Glutamatergic neuron (in vitro differentiated cells): ENCODE measurements at places on chromosomes 1 and 21.

GRCh38 chr1:14704846-14705245 lies 106.4 kb downstream of the KAZN start:
- DNase-seq, result no peak

GRCh38 chr1:116133696-116134475 lies 22.7 kb downstream of the MAB21L3 start:
- no peak for DNase-seq

DNA sequence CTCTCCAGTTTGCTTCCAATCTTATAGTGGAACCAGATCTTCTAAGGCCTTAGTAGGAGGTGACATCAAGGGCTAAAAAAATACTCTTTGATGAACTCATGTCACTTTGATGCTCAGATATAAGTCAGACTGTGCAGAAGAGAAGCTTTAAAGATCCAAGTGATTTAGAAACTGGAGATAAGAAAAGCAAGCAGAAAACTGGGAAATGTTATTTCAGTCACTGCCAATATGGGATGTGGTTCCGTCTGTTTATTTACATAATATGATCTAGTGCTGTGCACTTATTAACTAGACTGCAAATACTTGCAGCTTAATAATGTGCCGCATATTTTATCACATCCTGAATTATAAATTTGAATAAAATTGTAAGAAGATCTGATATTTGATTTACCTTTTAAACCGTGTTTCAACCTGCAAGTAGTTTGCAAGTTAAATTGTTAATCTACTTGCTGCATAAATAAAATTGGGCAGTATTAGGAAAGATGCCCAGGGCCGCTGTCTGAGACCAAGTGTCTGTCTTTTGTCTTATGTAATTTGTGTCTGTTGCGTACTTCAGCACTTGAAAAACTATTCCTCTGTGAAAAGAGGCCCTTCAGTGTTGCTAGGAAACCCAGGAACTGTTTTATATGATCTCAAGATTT lies 29.6 kb downstream of the CXADR start:
- DNase-seq, result no peak

GRCh38 chr1:193431265-193431977 lies 245.0 kb upstream of the B3GALT2 start:
- no peak for DNase-seq

- no peak for DNase-seq
These were observed 60.1 kb downstream of the KCNK1 start for GRCh38 chr1:233673947-233674431.

DNA sequence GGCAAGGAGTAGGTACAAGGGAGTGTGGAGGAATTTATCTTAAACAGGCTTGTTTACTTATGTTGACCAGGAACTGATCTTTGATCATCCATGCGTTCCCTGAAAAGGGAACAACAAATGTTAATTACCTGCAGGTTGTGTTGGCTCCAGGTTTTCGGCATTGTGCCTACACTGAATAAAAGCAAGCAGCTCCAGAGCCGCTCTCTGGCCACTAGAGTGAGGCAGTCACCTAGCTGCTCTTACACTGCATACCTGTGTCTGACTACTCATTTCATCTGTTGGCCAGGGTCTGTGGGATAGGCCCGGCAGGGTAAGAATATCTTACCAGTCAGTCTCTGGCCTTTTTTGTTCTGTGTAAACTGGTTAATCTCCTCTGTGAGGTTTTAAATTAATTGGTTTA lies 183.6 kb downstream of the HFM1 start:
- no peak for DNase-seq

DNA sequence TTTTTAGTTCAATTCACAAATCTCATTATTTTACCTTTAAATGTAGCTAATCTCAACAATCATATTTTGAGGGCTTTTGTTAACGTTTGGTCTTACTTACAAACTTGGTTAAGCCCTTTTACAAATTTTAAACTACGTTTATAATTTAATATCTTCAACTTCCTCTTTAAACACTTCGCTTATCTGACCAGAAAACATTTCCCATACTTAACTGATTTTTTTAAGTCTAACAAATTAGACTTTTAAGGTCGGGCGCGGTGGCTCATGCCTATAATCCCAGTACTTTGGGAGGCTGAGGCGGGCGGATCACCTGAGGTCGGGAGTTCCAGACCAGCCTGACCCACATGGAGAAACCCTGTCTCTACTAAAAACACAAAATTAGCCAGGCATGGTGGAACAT lies 300.9 kb downstream of the LMX1A start:
- DNase-seq, result no peak

DNA sequence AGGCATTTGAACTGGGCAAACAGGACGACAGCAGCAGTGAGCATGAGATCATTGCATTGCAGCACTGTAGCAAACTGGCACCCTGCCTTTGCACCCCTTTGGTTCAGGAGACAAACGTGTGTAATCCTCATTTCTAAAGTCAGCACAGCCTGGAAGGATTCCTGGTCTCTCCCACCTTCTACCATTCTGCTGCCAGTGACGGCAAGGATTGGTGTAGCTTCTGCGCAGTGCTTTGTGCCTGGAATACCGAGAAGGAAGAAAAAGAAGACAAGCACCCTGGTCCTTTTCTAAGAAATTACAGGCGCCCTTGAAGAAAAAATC lies 805.3 kb downstream of the USP25 start:
- no peak for DNase-seq

GRCh38 chr21:46606427-46606813 lies 1.5 kb upstream of the S100B start:
- no peak for DNase-seq

DNA sequence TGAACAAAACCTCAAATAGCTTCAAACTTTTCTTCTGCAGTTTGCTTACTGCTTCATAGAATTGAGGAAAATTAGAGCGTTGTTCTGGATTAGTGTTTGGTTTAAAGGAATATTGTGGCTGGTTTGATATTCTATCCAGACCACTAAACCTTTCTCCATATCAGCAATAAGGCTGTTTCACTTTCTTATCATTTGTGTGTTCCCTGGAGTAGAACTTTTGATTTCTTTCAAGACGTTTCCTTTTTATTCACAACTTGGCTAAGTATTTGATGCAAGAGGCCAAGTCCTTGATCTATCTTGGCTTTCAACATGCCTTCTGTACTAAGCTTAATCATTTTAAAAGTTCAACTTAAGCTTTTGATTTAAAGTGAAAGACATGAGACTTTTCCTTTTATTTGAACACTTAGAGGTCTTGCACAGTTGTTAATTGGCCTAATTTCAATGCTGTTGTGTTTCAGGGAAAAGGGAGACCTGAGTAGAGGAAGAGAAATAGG lies 359.1 kb downstream of the S1PR1 start:
- no peak for DNase-seq

DNA sequence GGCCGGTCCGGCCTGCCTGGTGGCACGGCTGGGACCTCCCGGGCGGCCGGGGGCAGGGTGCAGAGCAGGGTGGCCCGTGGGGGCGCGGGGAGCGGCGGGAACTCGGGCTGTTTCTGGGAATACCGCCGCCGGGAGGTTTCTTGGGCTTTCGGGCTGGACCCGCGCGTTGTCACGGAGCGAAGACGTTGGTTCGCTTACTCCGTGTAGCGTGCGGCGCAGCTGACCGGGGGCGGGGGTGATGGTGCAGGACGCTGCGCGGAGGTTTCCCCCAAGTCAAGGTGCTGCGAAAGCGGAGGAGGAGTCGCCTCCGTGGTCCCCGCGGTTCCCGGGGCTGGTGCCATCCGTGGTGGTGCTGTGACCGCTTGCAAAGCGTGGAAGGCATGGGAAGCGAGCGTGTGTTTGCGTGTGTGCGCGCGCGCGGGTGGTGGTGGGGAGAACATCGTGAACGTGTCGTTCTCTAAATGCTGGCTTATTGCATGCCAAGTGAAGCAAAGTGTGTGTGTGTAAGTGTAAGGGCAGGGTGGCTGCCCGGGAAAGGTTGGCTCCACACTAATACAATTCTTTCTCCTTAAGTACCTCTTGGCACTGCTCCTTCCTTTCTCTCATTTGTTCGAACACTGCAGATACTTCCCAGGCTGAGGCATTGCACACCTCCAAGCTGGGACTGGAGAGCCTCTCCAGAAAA lies 1.1 kb downstream of the RYR2 start:
- peak; percentile 57 for DNase-seq

DNA sequence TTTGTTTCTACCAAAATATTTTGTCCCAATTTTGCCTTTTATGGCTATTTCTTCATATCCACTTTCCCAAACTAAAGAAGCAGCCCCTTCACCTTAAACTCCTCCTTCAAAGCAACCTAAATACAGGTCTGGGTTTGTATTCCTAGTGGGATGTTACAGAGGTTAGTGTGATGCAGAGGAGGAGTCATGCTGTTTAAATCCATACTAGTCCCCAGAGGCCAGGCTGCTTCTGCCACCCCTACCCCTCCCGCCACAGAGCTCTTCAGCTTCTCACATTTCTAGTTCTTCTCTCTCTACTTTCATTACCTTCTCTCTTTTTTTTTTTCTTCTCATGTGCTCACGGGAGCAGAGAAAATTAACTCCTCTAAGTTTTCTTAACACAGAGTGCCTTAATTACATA lies 29.3 kb downstream of the SELL start:
- DNase-seq, result no peak

- peak; percentile 85 for DNase-seq
These were observed 167.7 kb upstream of the CSF3R start for GRCh38 chr1:36650200-36651065.
